ENCODE measurements at places on chromosomes 12 and 14. TPM values are rescaled to one million over a fixed set of nuclear protein-coding genes. Genes with fewer than 3 reads are reported as not detected.

DNA sequence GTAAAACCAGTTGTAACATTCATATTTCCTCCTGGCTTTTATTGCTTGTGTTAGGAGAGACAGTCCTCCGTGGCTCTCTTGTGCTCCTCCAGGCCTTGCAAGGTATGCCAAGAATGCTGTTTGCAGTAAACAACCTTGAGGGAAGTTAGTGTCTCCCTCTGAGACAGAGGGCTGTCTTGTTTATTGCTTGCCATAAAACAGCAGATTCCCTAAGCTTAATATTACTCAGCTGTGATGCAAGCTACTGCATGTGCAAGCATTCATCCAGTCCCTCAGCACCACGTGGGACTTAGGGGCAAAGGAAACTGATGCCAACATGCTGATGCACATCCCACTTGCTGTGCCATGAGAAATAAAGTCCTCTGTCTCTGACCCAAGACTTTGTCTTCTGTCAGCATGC, 6.6 kb downstream of the POMT2 start:
- peak; percentile 91 for DNase-seq

TMTC1 gene
- total RNA-seq = 69.2 TPM

GPR84 gene
- total RNA-seq = not detected

CLEC6A gene
- total RNA-seq = not detected

GNB3 gene
- total RNA-seq = 1.4 TPM

- peak; percentile 86 for DNase-seq
These were observed 599 bp upstream of the TRHDE start for GRCh38 chr12:72271451-72272090.

DNA sequence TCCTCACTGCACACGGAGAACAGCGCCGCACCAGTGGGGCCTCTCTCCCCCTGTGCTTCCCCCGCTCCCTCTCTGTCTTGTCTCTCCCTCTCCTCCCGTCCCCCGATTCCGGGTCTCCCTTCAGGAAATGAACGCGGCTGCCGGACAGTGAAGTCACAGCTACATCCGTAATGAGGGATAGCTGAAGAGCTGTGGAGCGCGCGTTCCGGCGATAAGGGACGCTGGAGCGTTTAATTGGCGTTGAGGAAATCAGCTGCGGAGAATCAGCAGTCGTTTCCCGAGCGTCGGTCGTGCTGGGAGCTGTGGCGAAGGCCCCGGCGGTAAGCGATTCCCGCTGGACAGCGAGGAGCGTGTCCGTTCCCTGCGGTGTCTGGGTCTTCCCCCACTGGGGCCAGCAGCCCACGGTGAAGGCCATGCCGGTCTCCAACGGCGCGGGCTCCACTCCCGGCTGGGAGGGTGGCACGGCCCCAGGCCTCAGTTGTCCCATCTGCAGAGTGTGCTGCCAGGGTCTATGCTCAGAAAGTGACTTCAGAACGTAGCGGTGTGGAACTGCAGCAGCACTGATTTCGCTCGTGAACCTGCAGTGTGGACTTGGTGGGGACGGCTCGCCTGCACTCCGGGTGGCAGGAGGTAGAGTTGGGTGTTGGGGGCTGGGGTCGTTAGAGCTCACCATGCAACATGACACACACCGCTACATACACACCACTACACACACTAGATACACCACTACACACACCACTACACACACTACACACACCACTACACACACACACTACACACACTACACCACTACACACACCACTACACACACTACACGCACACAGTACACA, 10.9 kb downstream of the NOC4L start:
- DNase-seq = no peak

- no peak for DNase-seq
These were observed 135.7 kb upstream of the SYT10 start for GRCh38 chr12:33575346-33575745.

DNA sequence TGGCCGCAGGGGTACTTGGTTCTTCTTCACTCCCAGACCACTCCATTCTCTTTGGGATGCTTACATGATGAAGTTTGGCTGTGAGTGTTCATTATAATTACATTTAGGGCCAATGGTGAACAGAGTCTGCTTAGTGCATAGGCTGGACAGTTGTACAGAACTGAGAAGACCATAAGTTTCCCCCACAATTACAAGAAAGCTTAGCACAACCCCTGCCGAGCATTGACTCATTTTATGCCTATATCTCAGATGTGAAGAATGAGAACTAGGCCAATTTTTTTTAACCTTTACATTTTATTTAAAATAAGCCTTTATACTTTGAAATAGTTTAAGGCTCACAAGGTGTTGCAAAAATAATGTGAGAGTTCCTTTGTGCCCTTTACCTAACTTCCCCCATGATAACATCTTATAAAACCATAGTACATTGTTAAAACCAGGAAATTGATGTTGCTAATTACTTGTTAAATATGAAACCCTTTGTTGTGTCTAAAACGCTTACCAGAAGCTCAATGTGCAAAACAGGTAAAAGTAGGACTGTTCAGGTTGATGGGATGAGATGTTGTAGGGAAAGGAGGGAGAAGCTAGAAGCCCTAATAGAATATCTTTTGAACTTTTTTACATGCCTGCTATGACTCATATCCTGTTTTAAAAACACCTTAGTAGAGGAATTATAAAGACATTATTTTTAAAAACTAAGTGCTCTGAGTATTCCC, 47.2 kb downstream of the ALDH1L2 start:
- no peak for DNase-seq

DNA sequence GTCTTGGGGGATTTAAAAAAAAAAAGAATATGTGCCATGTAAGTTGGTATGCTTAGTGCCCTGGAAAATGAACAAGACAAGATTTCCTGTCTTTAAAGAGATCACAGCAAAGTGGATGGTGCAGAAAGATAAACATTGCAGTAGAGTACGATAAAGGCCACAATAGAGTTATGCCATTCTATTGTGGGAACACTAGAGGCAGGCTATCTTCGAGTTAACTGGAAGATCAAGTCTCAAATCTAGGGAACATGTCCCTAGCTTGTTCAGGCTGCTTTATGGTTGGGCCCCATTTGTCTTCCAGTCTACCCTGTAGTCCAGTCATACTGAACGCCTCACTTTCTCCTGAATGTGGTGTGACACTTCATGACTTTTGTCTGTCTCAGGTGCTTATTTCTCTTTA, 18.7 kb upstream of the CCT2 start:
- DNase-seq = no peak

- DNase-seq = no peak
These were observed 38.1 kb downstream of the GCH1 start for GRCh38 chr14:54864526-54864925.

DNA sequence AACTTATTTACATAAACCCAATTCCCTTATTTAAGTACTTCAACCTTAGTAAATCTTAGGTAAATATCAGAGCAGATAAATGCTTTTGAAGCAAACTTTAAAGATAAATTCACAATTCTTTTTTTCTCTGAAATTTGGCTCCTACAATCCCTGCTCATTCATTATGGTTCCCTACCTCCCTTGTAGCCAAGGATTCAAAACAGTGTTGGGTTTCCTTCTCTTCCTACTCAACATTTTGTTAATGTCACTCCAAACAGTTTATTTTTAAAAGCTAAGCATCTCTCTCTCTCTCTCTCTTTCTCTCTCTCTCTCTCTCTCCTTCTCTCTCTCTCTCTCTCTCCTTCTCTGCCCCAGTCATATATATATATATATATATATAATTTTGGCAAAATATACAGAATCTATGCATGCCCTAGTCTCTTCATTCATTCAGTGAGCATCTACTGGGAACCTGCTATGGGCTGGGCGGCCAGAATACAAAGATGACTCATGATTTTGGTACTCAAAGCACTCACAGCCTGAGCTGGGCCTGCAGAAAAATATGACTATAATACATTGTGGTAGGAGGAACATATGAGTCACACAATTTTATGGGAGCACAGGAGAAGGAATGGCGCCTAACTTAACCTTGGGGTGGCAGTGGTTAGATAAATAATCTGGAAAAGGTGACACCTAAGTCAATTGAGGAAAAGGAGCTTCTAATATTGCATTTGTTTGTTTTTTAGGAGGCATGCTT, 123.7 kb upstream of the DHRS4 start:
- DNase-seq = peak; percentile 86

GPR132 gene
- under 0.01 TPM for total RNA-seq

GRCh38 chr12:18382236-18382885, 121.0 kb downstream of the PIK3C2G start:
- no peak for DNase-seq

TMEM233 gene
- total RNA-seq = under 0.01 TPM

DNA sequence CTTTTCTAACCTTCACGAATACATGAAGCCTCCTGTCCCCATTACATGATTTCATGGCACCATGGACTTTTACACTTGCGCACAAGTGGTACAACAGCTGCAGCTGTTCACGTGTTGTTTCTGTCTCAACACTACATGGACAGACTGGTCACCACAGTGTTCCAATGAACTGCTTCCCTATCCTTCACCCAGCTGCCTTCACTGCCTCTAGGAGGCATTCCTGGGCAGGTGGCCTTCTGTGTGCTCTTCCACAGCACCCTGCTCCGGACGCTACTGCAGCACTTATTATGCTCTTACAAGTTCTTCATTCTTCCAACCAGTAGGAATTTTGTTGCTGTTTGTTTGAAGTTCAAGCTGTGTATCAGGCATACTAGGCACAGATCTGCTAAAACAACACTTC, 1.5 kb downstream of the MTERF2 start:
- no peak for DNase-seq

DNA sequence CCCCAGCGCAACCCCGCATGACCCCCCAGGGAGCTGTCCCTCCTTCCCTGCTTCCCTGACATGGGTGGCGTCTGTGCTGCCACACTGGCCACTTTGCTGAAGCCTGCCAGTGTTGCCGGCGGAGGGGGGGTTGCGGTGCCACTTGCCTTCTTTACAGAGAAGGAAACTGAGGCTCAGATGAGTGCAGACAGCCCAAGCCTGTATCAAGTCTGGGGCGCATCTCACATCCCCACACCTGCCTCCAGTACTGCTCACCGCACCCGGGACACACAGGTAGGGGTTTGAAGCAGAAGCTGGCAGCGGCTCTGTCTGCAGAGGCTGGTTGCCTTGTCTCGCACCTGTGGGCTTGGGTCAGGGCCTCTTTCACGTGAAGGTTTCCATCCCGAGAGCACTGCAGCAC, 104.7 kb upstream of the RTL1 start:
- DNase-seq = no peak

DIO3 gene
- total RNA-seq = not detected

TAS2R42 gene
- not detected for total RNA-seq

SYNE2 gene
- 8.0 TPM for total RNA-seq

All from osteoblast (primary cell).